ENCODE measurements at places on chromosomes 4 and X. TPM values are rescaled to one million over a fixed set of nuclear protein-coding genes. Genes with fewer than 3 reads are reported as not detected.

DNA sequence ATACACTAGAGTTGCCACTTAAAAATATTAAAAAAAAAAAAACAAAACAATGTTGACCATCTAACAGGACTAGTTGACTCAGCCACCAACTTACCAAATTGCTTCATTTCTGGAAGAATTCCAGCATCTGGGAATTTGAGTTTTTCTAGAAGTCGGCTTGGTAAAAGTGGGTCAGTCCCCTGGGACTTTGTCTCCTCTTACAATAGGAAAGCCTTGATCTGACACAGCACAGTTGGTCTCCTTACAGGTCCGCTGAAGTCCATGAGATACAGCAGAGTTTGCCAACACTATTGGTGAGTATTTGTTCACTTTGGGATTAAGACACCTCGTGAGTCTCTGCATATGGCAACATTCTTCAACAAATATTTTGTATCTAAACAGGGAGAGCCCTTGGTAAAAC lies 18.2 kb upstream of the DDIT4L start:
- H3K27me3 ChIP-seq = no peaks in the 10 kb centered on the region
- no peak for DNase-seq
- H3K4me1 ChIP-seq = no peaks in the 10 kb centered on the region
- no peak overlapping the region for H3K4me3 ChIP-seq
- no peaks in the 10 kb centered on the region for H3K36me3 ChIP-seq
- H3K27ac ChIP-seq = no peak overlapping the region

GRCh38 chr4:47860305-47860704 lies 22.4 kb upstream of the CORIN start:
- DNase-seq = no peak
- no peak overlapping the region for H3K27ac ChIP-seq
- H3K4me3 ChIP-seq = no peak overlapping the region

DNA sequence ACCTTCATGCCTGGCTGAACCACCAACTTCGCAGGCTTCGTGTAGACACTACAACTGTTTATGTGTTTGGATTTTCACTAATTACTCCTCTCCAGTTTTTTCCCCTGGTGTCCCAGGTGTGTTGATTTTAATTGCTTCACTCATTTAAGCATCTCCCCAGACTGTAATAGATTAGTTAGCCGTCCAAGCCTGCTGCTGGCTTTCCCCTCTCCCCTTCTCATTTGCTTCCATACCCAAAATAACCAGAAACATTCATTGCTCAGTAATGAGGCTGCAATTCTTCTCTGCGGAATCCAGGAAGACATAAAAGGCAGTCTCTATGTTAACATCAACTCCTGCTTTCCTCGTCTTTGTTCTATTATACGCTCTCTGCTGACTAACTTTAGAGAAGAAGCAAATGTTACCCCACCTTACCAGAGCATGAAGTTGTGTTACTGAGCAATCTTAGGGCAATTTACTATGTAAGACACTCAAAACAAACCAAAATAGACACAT lies 37.9 kb upstream of the SCRG1 start:
- no peak overlapping the region for H3K4me3 ChIP-seq
- no peaks in the 10 kb centered on the region for H3K4me1 ChIP-seq
- DNase-seq = no peak

The GABRG1 gene
- not detected for total RNA-seq

GRCh38 chr4:1711571-1712215 lies 426 bp downstream of the SLBP start:
- no peak for DNase-seq
- H3K4me3 ChIP-seq = peak overlapping the region; percentile 91
- peak overlapping the region; percentile 98 for H3K27ac ChIP-seq
- H3K27me3 ChIP-seq = no peaks in the 10 kb centered on the region

DNA sequence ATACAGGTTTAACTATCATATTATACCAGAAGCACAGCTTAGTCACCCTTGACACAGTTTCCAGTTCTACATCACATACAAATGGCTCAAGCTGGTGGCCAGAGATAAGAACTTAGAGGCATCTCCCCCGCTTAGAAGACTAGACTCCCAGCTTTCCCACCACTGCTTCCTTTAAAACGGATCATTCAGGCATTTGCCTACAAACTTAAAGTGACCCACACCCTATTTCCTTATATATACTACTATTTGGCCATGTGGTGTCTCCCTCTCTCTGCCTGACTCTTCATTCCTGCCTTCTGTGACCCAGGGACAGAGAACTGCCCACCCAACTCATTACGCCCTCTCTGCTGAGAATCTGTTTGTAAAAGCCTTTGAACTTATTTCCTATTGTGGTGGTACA lies 781.2 kb upstream of the DIAPH2 start:
- DNase-seq = no peak
- H3K36me3 ChIP-seq = no peaks in the 10 kb centered on the region
- H3K4me3 ChIP-seq = no peak overlapping the region
- H3K4me1 ChIP-seq = no peaks in the 10 kb centered on the region
- H3K27ac ChIP-seq = no peak overlapping the region

- peak; percentile 75 for DNase-seq
- H3K4me1 ChIP-seq = peaks cover 16% of the 10 kb centered on the region
- no peak overlapping the region for H3K27ac ChIP-seq
- peak overlapping the region; percentile 1 for H3K4me3 ChIP-seq
- H3K27me3 ChIP-seq = no peaks in the 10 kb centered on the region
Measured at GRCh38 chrX:114584375-114584943, 573 bp downstream of the HTR2C start.

DNA sequence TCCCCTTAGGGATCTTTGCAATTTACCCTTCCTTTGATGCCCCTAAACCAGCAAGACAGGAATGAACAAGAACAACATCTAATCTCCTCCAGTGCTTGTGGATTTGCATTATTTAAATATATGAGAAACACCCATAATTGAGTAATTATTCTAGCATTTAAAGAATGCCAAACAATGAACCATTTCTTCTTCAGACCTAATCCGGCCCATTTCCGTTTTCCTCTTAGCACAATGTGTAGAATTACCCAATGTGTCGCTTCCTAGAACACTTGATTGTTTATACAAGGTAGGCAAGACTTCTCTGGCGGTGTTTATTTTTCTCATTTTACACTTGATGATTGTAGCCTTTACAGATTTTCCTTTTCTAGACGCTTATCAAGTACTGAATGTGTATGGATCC lies 43.5 kb downstream of the CLDN34 start:
- H3K36me3 ChIP-seq = no peaks in the 10 kb centered on the region
- H3K4me1 ChIP-seq = peaks cover 22% of the 10 kb centered on the region
- H3K27me3 ChIP-seq = no peaks in the 10 kb centered on the region
- DNase-seq = no peak
- no peak overlapping the region for H3K4me3 ChIP-seq

The RAI2 gene
- total RNA-seq = 20.8 TPM
